ENCODE measurements at places on chromosomes 6 and 20.
A peak's percentile ranks its signal among the peaks of the same experiment; 100 is the strongest.

- no peak for DNase-seq
Measured at GRCh38 chr6:168837254-168838036, 396.5 kb downstream of the SMOC2 start.

DNA sequence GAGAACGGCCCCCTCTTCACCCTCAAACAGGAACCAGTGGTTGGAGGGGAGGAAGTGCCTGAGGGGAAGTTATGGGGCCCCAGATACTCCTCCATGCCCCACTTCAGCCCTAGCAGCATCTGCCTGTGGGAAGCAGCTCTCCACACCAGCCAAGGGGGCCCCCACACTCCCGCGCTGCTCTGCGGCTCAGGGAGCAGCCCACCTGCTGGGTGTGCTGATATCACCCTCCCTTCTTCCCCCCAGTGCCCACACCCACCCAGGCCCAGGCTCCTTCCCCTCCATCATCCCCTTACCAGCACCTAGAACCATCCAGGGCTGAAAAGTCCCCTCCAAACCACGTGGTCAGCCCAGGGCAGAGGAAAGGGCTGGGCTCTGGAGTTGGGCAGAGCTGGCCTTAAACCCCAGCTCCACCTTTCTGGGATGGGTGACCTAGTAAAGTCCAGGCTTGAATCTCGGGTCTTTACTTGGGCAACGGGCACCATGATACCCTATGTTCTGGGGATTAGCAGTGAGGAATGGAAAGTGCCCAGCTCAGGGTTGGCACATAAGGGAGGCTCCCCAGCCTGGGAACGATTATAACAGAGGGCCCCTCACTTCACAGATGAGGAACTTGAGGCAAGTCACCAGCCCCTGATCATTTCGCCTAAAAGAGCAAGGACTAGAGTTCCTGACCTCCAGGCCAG is 663 bp downstream of the LST1 start:
- DNase-seq, result no peak

GRCh38 chr6:139349464-139350020 is 24.9 kb downstream of the CITED2 start:
- DNase-seq, result no peak

- no peak for DNase-seq
Measured at GRCh38 chr6:142938510-142938909, 6.5 kb downstream of the HIVEP2 start.

DNA sequence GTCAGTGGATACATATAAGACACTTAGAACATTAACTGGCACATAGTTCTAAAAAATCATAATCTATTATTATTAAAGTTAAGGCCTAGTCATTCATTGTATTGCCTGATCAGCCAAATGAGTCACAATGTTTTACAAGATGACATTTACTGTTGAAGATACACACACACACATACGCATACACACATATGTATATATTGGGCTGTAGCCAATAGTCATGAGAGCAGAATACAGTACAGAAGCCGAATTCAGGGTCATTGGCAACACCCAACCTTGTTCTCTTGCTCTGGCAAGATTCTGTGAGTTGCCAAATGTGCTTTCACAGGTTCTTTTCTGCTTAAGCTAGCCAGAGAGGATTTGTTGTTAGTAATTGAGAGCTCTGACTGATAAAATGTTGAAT is 922.8 kb upstream of the MAP3K7 start:
- no peak for DNase-seq

DNA sequence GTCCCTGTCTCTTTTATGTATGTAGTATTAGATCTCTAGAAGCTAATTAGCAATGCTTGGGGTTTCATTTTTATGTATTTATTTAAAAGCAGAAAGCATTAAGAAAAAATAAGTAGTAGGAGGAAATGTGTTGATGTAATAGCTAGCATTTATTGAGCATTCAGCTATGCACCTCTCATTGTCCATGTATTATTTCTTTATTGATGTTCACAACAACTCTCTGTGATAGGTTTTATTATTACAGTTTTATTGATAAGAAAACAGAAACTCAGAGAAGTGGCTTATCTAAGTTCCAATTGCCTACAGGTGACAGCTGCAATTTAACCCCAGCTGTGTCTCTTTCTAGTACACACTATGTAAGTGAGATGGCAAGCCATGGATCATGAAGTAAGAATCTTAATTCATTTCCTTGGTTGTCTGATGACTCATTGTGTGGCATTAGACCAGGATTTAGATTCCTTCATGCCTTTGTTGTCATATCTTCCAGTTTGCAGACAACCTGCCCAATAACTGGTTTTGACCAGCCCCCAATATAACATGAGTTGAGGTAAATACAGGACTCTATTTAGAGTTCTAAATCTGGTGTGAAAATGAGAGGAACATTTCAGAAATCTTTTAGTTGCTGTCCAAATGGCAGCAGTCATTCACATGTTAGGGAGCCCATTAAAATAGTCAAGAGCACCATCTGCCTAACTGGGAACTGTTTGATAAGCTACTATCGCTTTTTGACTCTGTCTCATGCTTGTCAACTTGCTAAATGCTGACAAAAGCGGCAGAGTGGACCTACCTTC is 170.8 kb upstream of the PHACTR1 start:
- no peak for DNase-seq

DNA sequence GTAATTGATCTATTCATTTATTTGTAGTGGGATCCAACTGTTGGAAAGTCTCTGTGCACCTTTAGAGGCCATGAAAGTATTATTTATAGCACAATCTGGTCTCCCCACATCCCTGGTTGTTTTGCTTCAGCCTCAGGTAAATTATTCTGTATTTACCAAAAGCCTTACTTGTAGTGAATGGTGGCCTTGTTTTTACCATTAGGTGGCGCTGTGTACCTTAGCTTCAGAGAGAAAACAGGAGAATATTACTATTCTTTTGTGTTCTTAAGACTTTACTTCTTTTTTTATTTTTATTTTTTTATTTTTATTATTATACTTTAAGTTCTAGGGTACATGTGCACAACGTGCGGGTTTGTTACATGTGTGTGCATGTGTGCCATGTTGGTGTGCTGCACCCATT is 23.7 kb downstream of the PEX7 start:
- no peak for DNase-seq

GRCh38 chr6:48315051-48315719 is 204.2 kb upstream of the PTCHD4 start:
- no peak for DNase-seq

DNA sequence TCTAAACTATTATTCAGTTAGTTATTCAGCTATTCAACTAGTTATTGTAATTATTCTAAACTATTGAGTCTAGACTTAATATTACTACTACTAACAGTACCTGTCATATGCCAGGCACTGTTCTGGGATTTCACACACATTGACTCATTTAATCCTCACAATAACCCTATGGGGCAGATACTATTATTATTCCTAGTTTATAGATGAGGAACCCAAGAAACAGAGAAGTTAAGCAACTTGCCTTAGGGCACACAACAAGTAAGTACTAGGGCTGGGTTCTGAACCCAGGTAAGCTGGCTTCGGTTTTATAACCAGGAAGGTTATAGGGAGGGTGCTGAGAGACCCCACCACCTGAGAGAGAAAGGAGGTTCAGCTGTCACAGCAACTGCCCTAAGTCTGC is 7.8 kb downstream of the TEAD3 start:
- DNase-seq, result no peak

DNA sequence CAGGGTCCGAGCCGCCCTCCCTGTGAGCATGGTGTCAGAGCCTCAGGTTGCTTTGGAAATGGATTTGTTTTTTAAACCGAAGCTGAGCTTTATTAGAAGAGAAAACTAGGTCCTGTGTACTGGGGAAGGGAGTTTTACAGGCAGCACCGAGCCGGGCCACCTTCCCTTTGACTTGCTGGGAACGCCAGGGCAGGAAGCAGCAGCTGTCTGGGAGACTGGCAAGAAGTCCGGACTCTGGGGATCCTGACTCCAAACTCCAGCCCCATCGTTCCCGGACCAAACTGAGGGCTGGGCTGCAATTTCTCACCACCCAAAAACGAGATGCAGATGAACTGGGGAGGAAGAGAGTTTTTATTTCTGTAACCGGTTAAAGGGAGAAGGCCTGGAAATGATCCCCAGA is 214.9 kb upstream of the KCNG1 start:
- no peak for DNase-seq

DNA sequence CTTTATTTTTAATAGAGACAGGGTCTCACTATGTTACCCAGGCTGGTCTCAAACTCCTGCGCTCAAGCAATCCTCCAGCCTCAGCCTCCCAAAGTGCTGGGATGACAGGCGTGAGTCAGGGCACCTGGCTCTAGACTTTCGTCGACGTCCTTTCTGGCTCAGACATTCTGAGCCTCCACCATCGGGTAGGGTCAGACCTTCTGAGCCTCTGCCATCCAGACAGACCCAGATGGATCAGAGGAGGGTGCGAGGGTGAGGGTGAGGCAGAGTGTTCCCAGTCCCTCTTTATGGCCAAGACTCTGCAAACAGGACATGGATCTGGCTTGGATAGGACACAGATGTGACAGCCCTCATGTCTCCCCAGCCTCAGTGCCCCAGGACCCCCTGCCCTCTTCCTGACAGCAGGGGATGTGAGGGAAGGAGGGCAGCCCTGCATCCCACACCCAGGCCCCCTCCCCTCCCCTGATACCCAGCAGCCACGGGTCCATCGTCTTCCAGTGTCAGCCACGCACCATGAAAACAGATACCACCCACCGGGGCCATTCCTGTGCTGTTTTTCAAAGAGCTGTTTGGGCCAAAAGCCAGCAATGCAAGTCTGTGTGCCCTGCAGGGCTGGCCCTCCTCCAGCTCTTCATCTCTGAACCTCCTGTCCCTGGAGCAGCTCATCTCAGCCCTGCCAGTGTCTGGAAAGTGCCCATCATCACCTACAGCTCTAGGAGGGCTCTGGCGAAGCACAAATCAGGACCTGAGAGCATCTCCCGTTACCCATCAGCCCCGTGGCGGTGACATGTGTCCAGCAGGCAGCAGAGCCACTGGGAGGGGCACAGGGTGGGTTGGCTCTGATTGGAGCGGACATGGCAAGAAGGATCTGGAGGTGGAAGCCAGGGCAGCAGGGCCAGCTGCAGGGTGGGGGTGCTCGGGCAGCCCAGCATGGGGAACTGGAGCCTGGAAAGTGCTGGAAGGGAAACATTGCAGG is 208.4 kb downstream of the PREX1 start:
- DNase-seq, result peak; percentile 29

All from dorsolateral prefrontal cortex (tissue), 122 donors.